ENCODE measurements at places on chromosomes 11 and 22.
A peak's percentile ranks its signal among the peaks of the same experiment; 100 is the strongest.

DNA sequence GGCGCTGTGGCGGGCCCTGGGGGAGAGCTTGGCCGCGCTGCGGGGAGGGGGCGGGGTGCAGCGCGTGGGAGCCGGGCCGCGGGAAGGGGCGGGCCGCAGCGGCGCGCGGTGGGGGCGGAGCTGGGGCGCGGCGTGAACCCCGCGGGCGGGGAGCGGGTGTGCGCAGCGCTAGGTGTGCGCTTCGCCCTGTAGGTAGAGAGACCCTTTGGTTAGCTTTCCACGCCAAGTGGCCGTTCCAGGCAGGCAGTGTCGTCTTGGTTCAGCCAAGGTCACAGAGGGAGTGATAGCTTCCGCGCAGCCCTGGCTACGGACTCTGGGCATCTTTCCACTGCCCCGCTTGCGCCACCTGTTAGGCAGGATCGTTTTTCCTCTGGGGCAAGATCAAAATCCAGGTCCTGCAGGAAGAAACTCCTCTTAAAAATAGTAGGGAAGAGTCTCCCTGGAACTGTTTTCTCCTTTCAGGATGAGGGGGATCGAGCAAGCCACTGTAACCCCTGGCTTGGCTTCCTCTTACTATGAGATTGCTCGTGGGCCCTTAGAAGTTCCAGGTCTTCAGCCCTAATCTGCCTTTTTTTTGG is 434 bp downstream of the BANF1 start:
- peak; percentile 84 for DNase-seq

DNA sequence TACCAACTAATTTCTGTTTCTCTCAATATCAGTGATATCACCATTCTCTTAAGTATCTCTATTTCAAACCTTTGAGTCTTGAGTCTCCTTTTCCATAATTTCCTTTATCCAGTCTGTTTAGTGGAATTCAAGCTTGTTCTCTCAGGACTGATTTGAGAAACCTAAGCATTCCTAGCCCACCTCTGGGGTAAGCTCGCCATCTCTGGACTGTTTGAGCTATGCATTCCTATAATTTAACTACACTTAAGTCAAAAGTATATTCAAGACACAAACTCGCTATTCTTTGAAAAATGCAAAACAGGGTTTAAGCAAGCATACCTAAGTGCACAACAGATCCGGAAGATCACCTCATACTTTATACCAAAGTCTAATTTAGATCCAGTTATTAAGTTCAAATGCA is 2.1 kb upstream of the DLAT start:
- no peak for DNase-seq

- DNase-seq, result no peak
These were observed 32.7 kb upstream of the TMEM41B start for GRCh38 chr11:9347100-9347499.

DNA sequence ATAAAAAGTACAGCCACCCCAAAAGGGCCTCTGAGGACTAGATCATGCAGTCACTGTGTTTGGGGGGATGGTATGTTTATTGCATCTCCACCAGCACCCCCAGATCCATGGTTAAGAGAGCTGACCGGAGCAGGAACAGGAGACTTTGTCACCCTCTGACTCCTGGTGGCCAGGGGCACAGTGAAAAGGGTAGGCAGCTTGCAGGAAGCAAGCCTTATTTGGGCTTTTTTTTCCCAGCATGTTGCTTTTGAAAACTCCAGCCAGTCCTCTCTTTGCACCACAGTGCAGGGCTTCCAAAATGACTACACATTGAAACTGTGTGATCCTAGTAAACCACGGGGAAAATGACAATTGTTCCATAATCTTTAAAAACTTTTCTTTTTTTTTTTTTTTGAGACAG is 20.6 kb downstream of the PRR5 start:
- DNase-seq, result no peak

Measured in GM10248 (cell line).